ENCODE measurements at places on chromosomes 2 and 18.

DNA sequence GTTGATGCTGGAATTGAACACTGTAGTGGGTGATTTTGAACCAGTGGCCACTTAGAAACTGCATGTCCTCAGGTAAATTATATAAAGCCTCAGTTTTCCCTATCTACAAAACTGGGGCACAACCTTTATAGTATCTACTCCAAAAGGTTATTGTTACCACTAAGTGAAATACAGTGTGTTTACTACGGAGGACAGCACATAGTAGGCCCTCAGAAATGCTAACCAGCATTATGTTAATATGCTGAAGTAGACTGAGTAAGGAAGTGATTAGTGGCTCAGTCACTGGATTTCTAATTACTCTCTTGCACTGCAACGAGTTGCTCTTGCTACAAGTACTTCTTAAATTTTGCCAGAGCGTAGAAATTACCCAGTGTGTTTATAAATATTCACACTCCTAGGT is 139.5 kb downstream of the HAUS1 start:
- DNase-seq: no peak

DNA sequence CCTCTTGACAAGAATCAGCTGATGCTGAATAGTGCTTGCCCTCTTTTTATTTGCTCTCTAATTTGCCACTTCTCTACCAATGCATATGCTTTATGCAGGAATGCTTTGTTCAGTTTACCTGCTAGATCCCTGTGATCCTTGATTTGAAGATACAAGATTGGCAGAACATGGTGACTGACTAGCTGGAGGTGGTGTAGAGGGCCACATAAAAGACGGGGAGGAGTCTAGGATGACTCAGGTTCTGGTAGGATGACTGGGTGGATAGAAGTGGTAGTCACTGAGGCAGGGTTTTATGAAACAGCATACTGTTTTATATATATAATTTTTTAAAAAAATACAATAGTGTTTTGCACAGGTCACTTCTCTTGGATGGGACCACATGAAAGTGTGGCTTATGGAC is 6.3 kb upstream of the ADGRF3 start:
- DNase-seq: no peak

GRCh38 chr2:18833941-18834340 is 244.6 kb upstream of the NT5C1B start:
- no peak for DNase-seq

DNA sequence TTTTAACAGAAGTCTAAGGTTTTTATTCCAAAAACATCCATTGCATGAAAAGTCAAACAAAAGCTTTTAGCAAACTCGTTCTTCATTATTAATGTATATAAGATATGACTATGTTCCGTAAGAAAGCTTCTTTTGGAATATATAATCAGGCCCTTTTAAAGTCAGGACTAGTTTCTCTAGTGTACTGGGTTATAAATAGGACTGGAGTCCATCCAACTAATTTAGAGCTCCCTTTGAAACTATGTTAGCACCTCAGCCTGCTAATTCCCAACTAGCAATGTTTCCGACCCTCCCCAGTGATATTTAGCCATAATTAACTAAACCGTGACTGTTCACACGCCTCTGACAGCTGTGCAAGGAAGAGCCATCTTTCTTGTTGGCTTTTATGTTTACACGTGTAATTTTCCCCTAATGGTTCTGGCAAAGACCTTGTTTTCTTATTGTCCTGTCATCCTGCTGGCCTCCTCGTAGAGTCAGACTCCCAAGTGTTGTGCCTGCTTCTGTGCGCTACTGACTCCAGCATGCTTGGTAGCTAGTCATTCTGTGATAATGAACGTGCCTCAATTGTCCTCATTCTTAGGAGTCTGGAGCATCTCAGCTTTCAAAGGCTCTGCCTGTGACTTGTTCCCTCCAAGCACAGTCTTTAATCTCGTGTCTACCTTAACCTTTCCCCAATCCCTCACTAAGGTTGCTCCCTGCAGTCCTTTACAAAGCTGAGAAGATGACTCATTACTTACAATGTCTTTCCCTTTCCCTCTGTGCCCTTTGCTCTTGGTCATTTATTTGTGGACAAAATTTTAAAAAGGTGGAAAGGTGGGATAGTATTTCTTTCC is 172.2 kb upstream of the RASGRP3 start:
- DNase-seq: no peak

All from naive thymus-derived CD4-positive, alpha-beta T cell (primary cell).